Amygdala (tissue), 56 donors: ENCODE measurements at places on chromosomes 1 and 21.

DNA sequence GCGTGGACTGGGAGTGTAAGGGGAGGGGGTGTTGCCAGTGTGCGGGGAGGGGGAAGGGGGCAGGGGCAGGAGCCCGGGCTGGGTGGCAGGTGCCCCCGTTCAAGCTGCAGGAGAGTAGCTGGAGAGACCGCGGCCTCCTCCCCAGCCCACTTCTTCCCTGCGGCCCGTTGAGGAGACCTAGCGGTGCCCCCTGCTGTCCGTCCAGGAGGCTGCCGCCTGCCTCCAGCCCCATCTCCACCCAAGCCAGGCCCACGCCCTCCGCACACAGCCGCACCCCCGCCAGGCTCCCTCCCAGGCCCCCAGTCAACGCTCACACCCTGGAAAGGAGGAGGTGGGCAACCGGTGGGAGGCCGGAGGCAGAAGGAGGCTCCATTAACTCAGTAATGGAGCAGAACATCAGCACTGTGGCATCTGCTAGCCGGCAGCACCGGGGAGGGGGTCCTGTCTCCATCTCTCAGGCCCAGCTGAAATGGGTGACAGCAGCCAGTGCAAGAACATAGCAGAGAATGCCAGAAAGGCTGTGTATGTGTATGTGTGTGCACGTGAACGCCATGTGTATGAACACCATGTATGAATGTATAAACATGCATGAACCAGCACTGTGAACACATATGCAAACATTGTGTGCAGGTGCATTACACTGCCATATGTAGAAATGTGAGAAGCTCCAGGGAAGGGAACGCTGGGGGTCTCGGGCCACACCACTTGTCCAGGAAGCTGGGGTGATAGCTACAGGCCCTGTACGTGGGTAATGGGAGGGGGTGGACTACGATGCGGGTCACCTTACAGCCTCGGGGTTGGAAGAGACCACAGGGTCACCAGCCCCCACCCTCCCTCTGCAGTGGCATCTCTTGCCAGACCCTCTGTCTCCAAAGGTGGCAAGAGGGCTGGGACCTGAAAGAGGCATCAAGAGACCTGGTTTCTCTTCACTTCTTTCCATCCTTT is 84.6 kb downstream of the SYT2 start:
- no peak for DNase-seq

GRCh38 chr21:45997495-45998275 is 16.1 kb downstream of the COL6A1 start:
- no peak for DNase-seq

GRCh38 chr1:202010180-202011015 is at the start of gene ELF3:
TSS of gene ELF3 (plus strand) at chr1:202010587. CDS start at chr1:202011137, 550 bp downstream.
- no peak for DNase-seq

DNA sequence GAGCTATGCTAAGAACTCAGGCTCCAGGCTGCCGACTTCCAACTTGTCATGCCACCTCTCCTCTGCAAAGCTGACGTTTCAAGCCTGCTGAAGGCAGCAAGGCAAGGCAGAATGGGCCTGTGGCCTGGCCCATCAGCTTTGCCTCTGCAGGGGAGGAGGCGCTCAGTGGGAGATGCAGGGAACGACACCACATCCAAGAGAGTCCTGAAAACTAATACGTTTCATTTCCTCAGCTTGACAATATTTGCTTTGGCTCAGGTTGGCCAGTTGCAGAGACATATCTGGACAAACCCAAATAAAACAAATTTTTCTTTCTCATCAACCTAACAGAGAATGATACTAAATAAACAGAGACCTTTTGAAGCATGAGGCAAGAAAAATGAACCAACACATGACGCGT is 35.3 kb downstream of the BEND5 start:
- no peak for DNase-seq

- DNase-seq: no peak
These were observed 64.1 kb downstream of the NOS1AP start for GRCh38 chr1:162133566-162133965.

GRCh38 chr21:15751546-15751945 is 21.8 kb downstream of the USP25 start:
- no peak for DNase-seq

DNA sequence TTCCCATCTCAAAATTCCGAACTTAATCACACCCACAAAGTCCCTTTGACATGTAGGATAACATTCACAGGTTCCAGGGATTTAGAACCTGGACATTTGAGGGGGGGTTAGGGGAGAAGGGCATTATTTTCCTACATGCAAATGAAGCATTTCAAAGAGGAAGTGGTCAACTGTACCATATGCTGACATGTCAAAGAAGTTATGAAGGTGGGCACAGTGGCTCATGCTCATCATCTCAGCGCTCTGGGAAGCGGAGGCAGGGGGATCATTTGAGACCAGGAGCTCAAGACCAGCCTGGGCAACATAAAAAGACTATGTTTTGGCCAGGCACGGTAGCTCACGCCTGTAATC is 35.7 kb downstream of the PTP4A2 start:
- no peak for DNase-seq

- no peak for DNase-seq
These were observed 1.2 kb downstream of the MCM3AP start for GRCh38 chr21:46284077-46284644.

DNA sequence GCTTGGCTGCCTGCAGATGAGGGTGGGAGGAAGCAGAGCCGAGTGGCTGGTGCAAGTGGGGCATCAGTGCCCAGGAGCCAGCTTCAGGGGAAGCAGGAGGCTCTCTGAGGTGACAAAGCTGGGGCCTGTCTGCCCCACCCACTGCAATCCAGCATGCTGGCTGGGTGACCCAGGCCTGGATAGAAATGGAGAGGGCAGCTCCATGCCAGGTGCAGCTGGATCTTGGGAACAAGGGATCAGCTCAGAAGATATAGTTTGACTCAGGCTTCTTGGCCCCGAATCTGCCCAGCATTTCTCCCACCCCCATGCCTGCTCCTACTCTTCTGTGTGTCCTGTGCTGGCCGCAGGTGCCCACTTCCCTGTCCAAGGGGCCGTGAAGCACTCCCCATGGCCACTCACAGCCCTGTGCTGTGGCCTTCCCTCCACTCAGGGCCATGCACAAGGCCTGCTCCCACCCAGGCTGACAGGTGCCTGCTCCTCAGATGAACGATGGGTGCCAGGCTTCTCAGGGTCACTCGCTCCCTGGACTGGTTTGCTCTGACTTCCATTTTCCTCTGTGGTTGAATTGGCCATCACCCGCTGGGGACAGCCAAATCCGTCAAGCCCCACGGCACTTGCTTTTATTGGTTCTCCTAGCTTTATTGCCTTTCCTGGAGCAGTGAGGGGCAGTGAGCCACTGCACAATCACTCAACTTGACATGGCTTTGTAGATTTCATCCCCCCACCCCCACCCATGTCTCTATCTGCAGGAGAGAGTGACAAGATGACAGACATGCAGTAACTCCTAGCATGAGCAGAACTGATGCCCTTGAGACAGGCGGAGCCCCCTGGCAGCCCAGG is 174.8 kb upstream of the VAMP3 start:
- no peak for DNase-seq

DNA sequence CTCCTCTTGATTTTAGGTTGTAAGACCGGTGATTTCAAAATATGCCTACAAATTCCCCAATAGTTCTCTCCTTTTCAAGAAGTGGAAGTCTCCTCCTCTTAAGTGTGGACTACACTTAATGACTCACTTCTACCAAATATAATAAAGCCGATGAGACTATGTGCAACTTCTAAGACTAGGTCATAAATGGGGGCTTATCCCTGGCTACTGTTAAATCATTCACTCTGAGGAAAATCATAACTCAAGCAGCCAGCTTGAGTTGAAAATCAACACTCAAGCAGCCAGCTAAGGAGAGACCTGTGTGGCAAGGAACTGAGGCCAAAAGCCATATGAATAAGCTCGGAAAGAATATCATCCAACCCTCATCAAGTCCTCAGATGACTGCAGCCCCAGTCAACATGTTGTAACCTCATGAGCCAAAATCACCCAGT is 49.6 kb upstream of the PSMG1 start:
- DNase-seq: no peak

- no peak for DNase-seq
These were observed 62.5 kb downstream of the UBIAD1 start for GRCh38 chr1:11335417-11336056.

GRCh38 chr1:209383422-209383821 is 200.1 kb upstream of the CAMK1G start:
- no peak for DNase-seq

DNA sequence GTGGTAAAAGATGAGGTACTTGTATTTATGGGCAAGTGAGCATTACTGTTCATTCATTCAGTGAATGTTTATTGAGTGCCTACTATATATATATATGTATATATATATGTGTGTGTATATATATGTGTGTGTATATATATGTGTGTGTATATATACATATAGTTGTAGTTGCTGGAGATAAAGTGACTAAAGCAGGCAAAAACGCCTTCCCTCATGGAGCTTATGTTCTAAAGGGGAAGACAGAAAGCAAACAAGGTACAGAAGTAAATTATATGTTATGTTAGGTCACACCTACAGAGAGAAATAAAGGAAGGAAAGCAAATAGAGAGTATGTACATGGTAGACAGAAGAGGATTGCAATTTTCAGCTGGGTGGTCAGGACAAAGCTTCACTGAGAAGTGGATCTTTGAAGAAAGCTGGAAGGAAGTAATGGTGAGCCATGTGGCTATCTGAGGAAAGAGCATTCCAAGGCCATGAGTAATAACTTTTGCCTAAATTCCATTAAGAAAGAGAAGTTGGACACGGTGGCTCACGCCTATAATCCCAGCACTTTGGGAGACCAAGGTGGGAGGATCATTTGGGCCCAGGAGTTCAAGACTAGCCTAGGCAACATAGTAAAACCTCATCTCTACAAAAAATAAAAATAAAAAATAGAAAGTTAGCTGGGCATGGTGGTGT is 33.5 kb upstream of the KLF17 start:
- no peak for DNase-seq

GRCh38 chr21:16363100-16363499 is 633.3 kb downstream of the USP25 start:
- DNase-seq: no peak

GRCh38 chr1:217115404-217116380 is 392.5 kb upstream of the ESRRG start:
- no peak for DNase-seq

- DNase-seq: no peak
These were observed 44.1 kb upstream of the KCNQ4 start for GRCh38 chr1:40739455-40740008.

DNA sequence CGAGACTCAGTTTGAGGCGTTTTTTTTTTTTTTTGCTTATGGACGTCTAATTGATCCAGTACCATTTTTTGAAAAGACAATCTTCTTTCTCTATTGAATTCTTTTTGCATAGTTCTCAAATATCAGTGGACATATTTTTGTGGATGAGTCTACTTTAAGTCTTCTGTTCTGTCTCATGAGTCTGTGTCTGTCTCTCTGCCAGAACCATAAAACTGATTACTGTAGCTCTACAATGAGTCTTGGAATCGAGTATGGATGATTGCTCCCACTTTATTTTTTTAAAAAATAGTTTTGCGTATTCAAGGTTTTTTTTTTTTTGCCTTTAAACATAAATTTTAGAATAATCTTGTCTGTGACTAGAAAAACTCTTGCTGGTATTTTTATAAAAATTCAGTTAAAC is 323.5 kb downstream of the ZNF326 start:
- no peak for DNase-seq

DNA sequence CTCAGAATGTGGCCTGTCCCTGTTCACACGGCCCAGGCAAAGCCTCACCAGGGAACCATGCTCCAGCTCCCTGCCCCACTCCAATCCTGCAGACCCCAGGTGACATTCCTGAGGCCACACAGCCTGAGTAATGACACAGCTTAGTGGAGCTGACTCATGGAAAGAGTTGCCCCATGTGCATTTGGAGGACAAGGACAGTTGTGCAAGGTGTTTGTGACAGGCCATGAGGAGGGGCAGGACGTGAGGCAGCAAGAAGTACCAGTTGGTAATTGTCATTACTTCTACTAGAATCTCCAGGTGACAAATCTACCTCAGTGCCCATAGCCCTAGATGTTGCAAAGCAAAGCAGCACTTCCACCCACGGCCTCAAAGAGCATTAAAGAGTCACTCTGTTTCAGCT is 15.2 kb downstream of the PRR9 start:
- no peak for DNase-seq

GRCh38 chr21:43012596-43012995 is 38.2 kb downstream of the PKNOX1 start:
- DNase-seq: no peak
